ENCODE measurements at places on chromosomes 11 and 22.

DNA sequence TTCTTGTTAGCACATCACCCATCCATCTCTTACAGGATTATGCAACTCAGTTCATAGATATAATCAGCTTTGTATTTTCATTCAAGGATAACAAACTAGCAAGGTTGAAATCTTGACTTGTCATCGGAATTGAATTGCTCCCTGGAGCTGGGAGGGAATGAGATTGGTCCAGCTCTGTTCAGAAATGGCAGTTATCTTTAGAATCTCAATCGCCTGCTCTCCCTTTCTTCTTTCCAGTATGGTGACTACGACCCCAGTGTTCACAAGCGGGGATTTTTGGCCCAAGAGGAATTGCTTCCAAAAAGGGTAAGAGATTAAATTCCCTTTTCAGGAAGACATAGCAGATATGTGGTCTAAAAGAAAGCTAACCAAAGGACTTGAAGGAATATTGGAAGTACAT, 51.0 kb downstream of the NF2 start:
- DNase-seq = no peak

DNA sequence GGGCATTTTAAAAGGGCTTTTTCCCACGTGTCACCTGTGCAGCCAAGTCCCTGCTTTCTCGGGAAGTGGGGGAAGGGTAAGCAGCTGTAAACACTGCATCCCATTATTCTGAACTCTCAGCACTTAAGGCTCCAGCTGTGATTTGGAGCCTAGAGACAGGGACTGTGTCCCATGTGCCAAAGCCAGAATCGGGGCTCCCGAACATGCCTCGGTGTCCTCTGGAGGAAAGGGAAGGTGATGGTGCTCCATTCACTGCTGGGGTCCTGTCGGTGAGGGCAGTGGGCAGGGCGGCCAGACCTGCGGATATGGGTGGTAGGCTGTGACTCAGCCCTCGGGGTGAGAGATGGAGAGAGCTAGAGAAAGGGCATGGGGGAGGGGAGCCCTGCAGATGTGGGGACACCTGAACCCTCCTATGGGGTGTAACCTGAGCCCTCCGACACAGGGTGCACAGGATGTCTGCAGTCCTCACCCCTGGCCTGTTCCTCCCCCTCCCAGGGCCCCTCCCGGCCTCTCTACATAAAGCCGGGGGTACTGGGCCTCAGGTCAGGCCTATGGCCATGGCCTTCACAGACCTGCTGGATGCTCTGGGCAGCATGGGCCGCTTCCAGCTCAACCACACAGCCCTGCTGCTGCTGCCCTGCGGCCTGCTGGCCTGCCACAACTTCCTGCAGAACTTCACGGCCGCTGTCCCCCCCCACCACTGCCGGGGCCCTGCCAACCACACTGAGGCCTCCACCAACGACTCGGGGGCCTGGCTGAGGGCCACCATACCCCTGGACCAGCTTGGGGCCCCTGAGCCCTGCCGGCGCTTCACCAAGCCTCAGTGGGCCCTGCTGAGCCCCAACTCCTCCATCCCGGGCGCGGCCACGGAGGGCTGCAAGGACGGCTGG, 31.8 kb downstream of the CAPN1 start:
- DNase-seq = peak; percentile 18

GRCh38 chr11:119756169-119756865, 27.3 kb upstream of the NECTIN1 start:
- no peak for DNase-seq

DNA sequence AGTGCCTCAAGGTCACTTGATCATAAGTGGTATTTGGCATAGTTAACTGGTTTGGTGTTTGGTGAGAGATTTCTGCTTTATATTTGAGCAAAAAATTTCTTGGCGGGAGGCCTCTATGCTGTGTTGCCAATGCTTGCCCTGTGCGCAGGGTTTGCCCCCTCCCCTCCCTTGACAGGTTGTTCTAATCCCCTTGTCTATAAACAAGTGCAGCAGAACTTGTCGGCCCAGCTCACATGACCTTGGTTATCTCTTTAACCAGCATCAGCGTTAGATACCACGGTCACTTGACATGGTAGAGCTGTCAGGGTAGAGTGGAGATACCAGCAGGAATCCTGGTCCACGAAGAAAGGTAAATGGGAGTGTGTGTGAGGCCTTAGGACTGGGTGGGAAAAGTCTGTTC, 35.6 kb downstream of the MARK2 start:
- no peak for DNase-seq

- DNase-seq = peak; percentile 64
Observed at GRCh38 chr22:25110846-25111578, 88.6 kb upstream of the CRYBB3 start.

- no peak for DNase-seq
Observed at GRCh38 chr22:41308544-41308947, 7.2 kb downstream of the ZC3H7B start.

- peak; percentile 76 for DNase-seq
Observed at GRCh38 chr22:17742527-17742902, 31.8 kb downstream of the BID start.

- no peak for DNase-seq
Observed at GRCh38 chr11:44286911-44287310, 23.0 kb downstream of the ALX4 start.

DNA sequence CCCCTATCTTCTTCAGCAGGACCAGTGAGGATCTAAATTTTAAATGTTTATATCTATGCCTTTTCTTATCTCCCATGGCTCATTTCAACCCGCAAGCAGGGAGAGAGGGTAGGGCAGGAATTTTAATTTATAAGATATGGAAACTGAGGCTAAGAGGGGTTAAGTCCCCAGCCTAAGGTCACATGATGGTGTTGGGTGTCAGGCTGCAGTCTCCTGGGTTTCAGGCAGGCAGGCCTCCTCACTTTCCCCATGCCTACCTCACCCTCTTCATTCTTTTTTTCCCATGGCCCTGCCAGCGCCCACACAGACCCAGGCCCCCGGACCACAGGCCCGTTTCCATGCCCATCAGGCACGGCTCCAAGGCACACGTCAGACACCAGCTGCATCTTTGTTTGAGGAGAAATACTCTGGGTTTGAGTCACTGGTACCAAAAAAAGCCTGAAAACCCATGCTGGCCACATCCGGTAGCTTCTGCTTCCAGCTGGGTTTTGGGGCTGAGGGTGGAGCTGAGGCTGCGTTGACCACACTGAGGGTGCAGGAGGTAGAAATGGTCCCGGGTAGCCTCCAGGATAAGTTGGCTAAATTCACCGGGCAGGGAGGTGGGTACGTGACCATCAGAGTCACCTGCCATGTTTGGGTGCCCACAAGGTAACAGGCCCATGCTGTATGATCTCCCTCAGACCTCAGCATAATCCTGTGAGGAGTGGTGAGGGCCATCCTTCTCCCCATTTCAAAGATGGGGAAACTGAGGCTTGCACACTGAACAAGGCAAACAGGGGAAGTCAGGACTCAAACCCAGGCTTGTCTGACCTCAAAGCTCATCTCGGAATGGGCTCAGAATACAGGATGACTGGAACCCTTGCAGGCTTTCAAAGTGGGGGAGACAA, 7.5 kb downstream of the CRYBB1 start:
- DNase-seq = peak; percentile 80

- DNase-seq = no peak
Observed at GRCh38 chr11:125435461-125436238, 60.4 kb downstream of the FEZ1 start.

DNA sequence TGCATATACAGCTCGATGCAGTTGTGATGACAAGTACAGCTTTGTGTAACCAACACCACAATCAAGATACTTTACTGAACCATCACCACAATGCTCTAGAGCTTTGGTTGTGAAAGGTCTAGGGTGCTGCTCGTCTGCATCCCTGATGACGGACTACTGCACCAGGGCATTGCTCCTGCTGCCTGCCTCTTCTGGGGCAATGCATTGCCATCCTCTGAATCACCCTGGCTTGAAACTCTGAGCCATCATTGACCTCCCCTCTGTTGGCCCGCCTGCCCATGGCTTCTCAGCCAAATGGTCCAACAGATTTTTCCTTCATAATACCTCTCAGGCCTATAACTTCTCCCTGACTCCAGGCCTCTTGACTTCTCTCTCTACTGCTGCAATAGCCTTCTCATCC, 77.4 kb upstream of the CSNK2A3 start:
- no peak for DNase-seq

- no peak for DNase-seq
Observed at GRCh38 chr22:32501836-32502752, 27.5 kb downstream of the FBXO7 start.

DNA sequence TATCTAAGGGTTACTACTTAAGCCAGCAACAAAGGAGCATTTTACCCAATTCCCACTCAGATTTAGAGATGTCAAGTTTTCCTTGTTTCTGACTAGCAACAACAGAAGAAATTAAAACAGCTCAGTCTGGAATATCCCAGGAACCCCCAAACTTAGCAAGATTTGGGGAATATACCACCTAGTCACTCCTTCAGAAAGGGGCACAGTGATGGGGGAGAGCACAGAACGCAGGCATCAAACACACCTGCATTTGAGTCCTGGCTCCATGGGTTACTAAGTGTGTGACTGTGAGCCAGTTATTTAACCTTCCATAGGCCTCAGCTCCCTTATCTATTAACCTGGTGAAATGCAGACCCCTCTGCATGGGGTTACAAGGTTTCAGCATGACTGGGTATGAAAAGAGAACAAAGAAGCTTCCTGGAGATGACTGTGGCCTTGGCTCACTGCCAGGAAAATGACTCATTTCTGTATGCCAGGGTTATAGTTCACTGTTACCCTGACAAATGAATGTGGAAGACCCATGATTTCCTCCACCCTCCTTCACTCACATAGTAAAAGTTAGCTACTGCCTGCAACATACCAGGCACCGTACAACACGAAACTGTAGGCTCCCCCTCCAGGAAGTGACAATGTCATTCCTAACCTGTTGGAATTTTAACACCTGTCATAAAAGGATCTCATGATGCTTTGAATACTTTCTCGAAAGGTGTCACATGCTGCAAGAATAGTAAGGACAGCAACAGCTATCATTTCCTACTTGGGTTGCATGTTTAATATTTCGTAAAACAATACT, 79.6 kb downstream of the ME3 start:
- DNase-seq = peak; percentile 98
